Renal cortex interstitium (tissue), 15 donors: ENCODE measurements at places on chromosomes 3 and 15. TPM values are rescaled to one million over a fixed set of nuclear protein-coding genes. Genes with fewer than 3 reads are reported as not detected.

The MYRIP gene
- 2.3 TPM for polyA plus RNA-seq

DNA sequence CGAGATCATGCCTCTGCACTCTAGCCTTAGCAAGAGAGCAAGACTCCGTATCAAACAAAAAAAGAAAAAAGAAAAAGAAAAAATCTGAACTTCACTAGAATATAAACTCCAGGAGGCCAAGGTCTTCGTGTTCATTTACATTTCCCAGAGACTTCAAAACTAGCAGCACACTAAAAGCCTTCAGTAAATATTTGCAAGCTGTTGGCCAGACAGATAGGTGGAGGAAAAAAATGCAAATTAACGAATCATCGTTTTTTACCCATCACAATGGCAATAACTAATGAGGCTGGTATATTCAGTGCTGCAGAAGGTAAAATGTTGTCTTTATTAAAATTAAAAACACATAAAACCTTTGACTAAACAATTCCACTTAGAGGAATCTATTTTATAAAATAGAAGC lies 80.6 kb downstream of the CLASP2 start:
- DNase-seq, result no peak

- no peak for DNase-seq
Observed at GRCh38 chr15:66789029-66790025, 87.3 kb downstream of the SMAD6 start.

DNA sequence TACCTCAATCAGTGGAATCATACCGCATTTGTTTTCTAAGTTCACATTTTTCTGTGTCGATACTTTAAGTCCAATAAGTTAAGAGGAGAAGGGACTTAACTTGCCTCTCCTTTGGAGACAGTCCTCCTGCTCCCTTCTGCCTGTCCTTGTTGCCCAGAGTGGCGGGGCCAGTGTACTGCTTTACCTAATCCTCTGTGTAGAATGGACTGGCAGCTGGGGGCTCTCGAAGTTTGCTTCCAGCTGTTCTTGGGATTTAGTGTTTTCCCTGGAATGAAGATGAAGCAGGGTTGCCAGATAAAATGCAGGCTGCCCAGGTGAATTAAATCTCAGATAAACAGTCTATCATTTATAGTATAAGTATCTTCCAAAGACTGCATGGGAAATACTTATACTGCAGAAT lies 287.6 kb upstream of the C2CD4B start:
- DNase-seq, result no peak

The ATP10A gene
- 5.3 TPM for polyA plus RNA-seq

The CRYGS gene
- 4.9 TPM for polyA plus RNA-seq

DNA sequence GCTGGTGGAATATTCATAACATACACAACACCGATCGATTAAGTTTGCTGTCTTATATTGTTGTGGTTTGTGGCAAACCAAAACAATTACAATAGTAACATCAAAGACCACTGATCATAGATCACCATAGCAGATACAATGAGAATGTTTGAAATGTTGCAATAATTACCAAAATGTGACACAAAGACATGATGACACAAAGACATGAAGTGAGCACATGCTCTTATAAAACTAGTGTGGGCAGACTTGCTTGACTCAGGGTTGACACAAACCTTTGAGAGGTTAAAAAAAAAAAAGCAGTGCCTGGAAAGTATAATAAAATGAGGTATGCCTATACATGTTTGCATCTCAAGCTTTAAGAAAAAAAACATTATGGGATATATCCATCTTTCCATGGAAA lies 130.3 kb downstream of the NR1I2 start:
- no peak for DNase-seq

GRCh38 chr3:179971280-179971679 lies 65.5 kb downstream of the PEX5L start:
- DNase-seq, result no peak

GRCh38 chr3:81459733-81460132 lies 301.7 kb downstream of the GBE1 start:
- DNase-seq, result no peak

DNA sequence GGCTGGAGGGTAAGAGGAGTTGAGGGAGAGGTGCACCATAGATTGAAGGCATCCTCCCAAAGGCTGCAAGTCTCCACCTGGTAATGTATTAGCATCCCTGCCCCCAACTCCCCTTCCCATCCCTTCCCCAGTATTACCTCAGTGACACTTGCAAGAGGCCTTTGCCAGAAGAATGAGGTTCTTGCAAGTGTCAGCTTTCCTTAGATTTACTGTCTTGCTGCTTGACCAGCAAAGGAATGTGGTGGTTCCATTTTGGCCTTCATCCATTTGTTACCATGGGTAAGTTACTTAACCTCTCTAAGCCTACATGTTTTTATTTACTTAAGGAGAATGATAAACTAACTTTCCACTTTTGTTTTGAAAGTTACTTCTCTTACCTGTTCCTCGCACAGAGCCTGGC lies 108.9 kb downstream of the LRTM1 start:
- no peak for DNase-seq

The DAZL gene
- not detected for polyA plus RNA-seq

- no peak for DNase-seq
Observed at GRCh38 chr3:187758318-187758955, 13.2 kb upstream of the BCL6 start.

The SLC2A2 gene
- 27.6 TPM for polyA plus RNA-seq

DNA sequence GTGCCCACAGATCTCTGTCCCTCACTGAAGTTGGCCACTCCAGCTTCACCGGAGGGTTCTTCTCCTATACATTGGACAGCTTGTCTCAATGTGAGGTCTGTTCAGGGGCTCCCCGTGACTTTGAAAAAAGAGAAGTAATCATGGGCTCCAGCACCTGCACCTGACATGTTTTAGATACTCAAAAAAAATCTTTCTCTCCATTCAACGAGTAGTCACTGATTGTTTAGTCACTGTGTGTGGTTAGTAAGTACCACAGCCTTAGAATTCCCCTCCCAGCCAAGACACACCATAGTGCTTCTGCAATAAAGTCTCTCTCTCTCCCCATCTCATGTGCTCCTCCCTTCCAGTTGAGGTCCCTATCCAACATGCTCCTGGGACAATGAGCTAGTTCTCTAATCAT lies 18.6 kb downstream of the CCR9 start:
- no peak for DNase-seq

- DNase-seq, result no peak
Observed at GRCh38 chr3:196661400-196661799, 21.9 kb downstream of the NRROS start.

GRCh38 chr3:12120374-12121140 lies 38.2 kb downstream of the TIMP4 start:
- no peak for DNase-seq

- DNase-seq, result no peak
Observed at GRCh38 chr3:136135039-136135802, 60.9 kb downstream of the MSL2 start.

DNA sequence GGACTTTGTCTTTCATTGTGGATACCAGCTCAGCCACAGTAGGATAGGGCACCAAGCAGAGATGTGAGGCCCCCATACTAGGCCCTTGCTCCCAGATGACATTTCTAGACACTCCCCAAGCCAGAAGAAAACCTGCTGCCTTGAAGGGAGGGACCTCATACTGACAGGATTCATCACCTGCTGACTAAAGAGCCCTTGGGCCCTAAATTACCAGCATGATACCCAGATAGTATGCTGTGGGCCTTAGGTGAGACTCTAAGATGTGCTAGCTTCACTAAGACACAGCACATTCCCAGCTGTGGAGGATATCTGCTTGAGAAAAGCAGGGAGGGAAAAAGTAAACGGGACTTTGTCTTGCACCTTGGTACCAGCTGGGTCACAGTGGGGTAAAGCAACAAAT lies 324.0 kb downstream of the TBL1XR1 start:
- DNase-seq, result no peak

The IRAK2 gene
- 0.76 TPM for polyA plus RNA-seq

GRCh38 chr3:81793410-81793809 lies 32.0 kb upstream of the GBE1 start:
- no peak for DNase-seq

The SLC27A2 gene
- 81.2 TPM for polyA plus RNA-seq

GRCh38 chr15:27399241-27399640 lies 428.3 kb downstream of the GABRG3 start:
- DNase-seq, result no peak

The TMCO5A gene
- polyA plus RNA-seq, result not detected

The RBP2 gene
- 0.30 TPM for polyA plus RNA-seq

- DNase-seq, result no peak
Observed at GRCh38 chr15:97615114-97615513, 345.4 kb upstream of the ARRDC4 start.
